ENCODE measurements at places on chromosomes 7 and 10.

- no peak for DNase-seq
These were observed 62.4 kb downstream of the COA1 start for GRCh38 chr7:43666938-43667337.

GRCh38 chr10:43735907-43736306 lies 87.2 kb upstream of the ZNF32 start:
- DNase-seq = no peak

GRCh38 chr10:110600487-110601101 lies 33.1 kb downstream of the SMC3 start:
- DNase-seq = peak; percentile 11

GRCh38 chr7:101595766-101596537 lies 33.1 kb downstream of the MYL10 start:
- DNase-seq = no peak

- peak; percentile 19 for DNase-seq
These were observed 91.1 kb downstream of the AHCYL2 start for GRCh38 chr7:129315960-129316359.

- DNase-seq = no peak
These were observed 205.3 kb upstream of the HABP2 start for GRCh38 chr10:113347508-113347907.

GRCh38 chr10:2949221-2949947 lies 118.0 kb upstream of the PFKP start:
- no peak for DNase-seq

DNA sequence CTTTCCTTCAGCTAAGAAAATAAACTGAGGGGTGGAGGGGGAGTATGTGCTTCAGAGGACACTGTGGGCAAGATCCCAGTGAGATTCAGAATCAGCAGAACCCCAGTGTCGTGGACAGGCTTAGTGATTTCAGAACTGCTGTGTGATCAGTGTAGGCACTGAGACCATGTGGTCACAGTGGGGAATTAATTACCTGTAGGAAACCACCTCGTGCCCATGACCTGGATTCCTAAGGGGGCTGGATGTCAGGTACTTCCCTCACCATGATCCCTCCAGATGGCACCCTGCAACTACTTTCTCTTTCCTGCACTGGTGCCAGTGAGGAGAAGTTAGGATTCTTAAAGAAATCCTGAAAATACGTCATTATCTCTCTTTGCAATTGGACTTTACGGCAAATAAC lies 64.4 kb downstream of the HBP1 start:
- no peak for DNase-seq

- DNase-seq = no peak
These were observed 123.9 kb upstream of the PPIF start for GRCh38 chr10:79223091-79224048.

DNA sequence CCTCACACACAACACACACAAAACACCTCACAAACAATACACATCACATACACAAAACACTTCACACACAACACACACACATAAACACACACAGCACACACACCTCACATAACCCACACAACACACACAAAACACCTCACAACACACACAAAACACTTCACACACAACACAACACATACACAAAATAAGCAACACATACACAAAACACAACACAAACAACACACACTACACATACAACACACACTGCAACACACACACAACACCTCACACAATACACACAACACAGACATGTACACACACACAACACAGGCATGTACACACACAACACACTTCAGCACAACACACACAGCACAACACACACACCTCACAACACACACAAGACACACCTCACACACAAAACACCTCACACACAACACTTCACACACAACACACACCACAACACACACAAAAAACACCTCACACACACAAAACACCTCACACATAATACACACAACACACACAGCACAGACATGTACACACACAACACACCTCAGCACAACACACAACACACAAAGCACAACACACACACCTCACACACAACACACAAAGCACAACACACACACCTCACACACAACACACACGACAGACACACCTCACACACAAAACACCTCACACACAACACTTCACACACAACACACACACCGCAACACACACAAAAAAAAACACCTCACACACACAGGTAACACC lies 107.5 kb downstream of the TNS3 start:
- DNase-seq = no peak

DNA sequence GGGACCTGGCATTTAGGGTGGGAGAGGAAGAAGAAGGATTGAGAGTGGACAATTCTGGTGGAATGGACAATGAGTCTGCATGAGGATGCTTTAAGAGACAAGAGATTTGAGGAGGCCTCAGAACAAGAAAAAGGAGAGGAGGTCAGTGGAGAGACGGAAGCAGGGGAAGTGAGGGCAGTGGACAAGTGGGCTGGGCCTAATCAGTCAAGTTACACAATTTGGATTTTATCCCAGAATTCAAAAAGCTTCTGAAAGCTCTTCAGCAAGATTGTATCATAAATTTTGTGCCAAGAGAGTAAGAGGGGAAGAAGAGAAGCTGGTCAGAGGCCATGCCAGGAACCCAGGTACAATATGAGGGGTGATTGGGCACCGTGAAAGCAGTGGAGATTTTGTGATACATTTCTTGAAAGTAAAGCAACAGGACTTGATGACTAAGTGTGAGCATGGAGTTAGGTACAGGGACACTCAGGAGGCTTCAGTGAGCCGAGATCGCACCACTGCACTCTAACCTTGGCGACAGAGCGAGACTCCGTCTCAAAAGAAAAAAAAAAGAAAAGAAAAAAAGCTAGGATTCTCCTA lies 19.3 kb upstream of the TSPAN13 start:
- DNase-seq = no peak

GRCh38 chr10:2836921-2837662 lies 230.3 kb upstream of the PFKP start:
- DNase-seq = no peak

- DNase-seq = no peak
These were observed 21.7 kb downstream of the RAB18 start for GRCh38 chr10:27525819-27526218.

DNA sequence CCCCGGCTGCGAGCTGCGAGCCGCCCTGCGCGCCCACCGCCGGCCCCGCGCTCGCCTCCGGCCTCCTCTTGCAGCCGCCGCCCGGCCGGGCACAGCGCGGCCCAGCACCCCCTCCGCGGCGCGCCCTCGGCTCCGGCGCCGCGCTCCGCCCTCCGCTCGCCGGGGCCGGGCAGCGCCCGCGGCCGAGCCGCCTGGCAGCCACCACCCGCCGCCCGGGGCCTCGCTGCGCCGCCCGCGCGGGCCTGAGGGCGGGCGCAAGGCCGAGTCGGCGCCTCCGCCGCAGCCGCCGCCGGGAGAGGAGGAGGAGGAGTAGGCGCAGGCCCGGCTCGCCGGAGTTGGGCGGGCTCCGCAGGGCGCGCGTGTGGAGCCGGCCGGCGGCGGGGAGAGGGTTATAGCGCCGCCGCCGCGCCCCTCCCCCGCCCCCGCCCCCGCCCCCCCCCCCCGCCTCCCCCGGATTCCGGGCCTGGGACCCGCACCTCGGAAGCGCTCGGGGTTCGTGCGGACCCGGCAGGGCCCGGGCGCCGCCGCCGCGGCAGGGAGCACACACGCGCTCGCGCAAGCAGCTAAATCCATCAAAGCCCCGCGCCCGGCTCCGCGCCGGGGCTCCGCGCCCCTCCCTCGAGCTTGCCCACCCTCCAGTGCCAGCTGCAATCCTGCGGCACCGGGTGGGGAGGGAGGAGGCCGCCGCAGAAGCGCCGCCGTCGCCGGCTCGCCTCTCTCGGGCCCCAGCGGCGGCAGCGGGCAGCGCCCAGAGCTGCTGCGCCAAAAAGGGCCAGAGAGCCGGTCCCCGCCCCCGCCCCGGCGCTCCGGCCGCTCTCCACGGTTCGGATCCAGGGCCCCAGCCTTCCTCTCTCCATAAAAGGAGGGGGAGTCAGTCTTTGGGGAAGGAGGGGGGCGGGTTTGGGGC lies at the start of gene PDGFA:
TSS of gene PDGFA (minus strand) at position 363 of the 907 bp plus-strand sequence. CDS start 845 bp downstream, outside the sequence.
- DNase-seq = no peak

- peak; percentile 45 for DNase-seq
These were observed 1.8 kb downstream of the LAMB1 start for GRCh38 chr7:108000875-108001763.

DNA sequence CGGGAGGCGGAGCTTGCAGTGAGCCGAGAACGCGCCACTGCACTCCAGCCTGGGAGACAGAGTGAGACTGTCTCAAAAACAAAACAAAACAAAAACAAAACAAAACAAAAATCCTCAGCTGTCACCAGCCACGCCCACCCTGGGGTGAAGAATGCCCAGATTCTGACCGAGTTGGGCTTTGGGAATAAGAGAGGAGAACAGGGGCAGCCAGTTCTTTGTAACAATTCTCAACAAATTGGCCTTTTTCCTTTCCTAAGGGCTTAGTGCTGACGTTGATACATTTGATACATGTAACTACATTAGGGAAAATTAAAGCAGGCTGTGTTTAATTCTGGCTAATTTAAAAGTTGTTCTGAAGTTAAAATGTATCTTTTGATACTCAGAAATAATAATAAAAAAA lies 121.0 kb downstream of the EPC1 start:
- DNase-seq = no peak

DNA sequence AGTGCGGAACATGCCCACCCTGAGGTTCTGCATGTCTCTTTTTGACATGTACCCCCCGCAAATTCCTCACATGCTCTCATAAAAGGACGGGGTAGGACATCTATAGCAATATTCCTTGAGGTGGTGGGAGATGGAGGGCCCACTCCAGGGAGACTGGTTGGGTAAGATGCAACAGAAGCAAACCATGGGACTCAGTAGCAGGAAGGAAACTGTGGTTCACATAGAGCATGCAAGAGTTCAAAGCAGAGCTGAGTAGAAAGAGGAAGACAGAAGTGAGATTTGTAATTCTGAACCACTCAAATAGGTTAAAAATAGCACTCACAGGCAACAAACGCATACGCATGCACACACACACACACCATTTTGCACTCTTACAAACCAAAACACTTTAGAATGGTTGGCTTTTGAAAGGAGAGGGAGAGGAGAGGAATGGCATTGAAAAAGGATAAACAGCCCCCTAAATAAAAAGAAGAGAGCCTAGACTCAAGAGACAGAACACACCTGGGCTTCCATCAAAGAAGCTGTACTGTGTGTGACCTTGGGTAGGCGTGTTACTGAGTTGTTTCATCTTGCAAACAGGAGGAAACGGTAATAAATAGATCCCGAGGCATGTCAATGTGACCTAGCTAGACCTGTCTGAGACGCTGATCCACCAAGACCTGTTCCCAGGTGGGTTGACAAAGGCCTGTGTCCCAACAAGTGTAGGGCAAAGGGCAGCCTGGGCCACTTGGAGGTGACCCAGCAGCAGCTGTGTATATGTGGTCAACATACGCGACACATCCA lies 77.6 kb upstream of the LRRC4 start:
- no peak for DNase-seq

GRCh38 chr10:3354174-3354900 lies 181.8 kb upstream of the PITRM1 start:
- DNase-seq = no peak

DNA sequence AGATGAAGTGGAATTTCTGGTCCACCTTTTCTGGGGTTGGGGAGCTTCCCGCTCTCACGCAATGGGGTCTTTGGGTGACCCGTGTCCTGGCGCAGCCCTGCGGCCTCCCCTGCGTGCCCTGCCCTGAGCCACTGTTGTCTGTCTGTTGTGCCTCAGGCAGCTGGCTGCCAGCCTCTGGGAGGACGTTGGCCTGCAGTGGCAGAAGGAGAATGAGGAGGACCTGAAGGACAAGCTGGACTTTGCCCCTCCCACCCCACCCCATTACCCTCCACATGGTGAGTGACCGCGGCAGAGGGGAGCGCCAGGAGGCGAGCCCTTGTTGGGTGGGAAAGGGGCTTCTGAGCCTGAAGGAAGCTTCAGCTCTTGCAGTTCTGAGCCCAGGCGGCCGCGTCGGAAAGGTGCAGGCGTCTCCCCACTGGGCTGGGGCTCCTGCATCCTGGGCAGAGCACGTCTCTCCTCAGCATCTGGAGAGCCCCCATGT lies 14.2 kb upstream of the PRKAR1B start:
- DNase-seq = no peak

GRCh38 chr7:75617634-75618234 lies 121.0 kb downstream of the HIP1 start:
- DNase-seq = peak; percentile 49

DNA sequence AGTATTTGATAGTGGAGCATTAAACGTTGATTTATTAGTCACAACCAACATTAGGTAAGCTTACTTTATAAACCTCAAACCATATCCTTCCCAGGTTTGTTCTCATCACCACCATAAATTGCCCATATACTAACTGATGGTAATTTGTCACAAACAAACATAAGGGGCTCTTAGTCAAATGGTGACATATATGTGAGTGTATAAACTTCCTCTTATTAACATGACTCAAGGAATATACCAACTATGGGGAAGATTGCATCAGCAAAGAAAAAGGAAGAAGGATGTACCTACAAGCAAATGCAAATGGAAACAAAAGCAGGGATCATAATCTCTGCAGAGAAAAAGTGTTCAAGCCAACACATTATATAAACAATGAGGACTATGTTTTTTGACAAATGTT lies 418.2 kb upstream of the AKR1E2 start:
- no peak for DNase-seq

DNA sequence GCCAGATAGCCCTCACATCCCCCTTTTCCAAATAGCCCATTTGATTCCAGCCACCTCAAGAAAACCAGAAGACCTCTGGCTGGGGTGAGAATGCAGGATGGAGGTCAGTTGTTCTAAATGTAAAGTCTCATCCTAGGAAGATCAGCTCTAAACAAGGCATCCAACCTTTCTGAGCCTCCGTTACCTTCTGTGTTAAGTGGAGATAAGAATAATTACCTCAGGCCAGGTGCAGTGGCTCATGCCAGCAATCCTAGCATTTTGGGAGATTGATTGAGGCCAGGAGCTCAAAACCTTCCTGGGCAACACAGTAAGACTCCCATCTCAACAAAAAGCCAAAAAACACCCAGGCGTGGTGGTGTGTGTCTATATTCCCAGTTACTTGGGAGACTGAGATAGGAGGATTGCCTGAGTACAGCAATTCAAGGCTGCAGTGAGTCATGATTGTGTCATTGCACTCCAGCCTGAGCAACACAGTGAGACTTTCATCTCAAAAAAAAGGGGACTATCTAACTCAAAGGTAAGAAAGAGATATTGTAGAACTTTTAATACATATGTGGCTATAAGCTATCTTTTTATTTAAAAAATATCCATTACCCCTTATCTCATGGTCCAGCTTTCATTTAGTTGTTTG lies 43.5 kb downstream of the PRTFDC1 start:
- no peak for DNase-seq

- DNase-seq = no peak
These were observed 20.2 kb downstream of the ZMIZ2 start for GRCh38 chr7:44768628-44769371.

DNA sequence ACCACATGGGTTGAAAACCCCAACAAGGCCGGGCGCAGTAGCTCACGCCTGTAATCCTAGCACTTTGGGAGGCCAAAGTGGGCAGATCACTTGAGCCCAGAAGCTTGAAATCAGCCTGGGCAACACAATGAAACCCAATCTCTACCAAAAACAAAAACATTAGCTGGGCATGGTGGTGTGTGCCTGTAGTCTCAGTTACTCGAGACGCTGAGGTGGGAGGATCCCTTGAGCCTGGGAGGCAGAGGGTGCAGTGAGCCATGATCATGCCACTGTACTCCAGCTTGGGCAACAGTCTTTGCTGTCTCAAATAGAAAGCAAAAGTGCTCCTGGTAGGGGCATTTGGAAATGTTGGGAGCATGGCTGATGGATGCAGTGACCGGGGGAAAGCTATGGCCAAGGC lies 209.6 kb upstream of the PLXNA4 start:
- DNase-seq = no peak

GRCh38 chr7:2198206-2198605 lies 34.5 kb downstream of the MAD1L1 start:
- no peak for DNase-seq

- no peak for DNase-seq
These were observed 20.8 kb downstream of the MYO3A start for GRCh38 chr10:25954851-25955250.

GRCh38 chr7:110205899-110206298 lies 885.0 kb upstream of the LRRN3 start:
- DNase-seq = no peak

All from hindlimb muscle (tissue), 1 donor.